ENCODE measurements at places on chromosomes 5 and 9.

GRCh38 chr5:2914981-2915484 lies 163.6 kb upstream of the IRX2 start:
- DNase-seq, result no peak

DNA sequence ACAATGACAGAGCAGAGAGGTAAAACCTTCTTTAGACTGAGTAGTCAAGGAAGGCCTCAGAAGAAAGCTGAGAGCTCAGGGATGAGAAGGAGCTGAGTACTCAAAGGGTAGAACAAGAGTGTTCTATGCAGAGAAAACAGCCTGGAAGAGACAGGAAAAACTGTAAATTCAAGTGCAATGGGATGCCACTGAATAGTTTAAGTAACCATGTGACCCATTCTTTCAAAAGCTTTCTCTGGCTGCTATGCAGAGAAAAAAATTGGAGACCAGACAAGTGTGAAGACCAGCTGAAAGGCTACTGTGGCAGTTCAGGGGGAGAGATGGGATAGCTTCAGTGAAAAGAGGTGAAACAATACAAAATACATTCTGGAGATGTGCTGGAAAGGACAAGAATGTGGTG lies 61.3 kb upstream of the RNF38 start:
- DNase-seq, result no peak

- DNase-seq, result no peak
These were observed 368.4 kb downstream of the TLE1 start for GRCh38 chr9:81320909-81321482.

GRCh38 chr5:171426266-171426665 lies 6.8 kb downstream of the FGF18 start:
- DNase-seq, result no peak

- DNase-seq, result no peak
These were observed 15.8 kb downstream of the MGAT1 start for GRCh38 chr5:180786531-180787398.

DNA sequence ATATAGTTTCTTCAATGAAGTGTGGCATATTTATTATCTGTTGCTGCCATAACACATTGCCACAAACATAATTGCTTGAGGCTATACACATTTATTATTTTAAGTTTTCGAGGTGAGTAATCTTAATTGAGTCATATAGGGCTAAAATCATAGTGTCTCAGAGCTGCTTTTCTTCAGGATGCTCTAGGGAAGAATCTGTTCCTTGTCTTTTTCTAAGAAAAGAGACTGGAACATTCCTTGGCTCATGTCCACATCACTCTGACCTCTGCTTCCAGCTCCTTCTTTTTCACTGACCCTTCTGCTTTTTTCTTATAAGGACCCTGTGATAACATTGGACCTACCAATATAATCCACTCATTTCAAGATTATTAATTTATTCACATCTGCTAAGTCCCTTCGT lies 632.4 kb upstream of the TYRP1 start:
- DNase-seq, result no peak

DNA sequence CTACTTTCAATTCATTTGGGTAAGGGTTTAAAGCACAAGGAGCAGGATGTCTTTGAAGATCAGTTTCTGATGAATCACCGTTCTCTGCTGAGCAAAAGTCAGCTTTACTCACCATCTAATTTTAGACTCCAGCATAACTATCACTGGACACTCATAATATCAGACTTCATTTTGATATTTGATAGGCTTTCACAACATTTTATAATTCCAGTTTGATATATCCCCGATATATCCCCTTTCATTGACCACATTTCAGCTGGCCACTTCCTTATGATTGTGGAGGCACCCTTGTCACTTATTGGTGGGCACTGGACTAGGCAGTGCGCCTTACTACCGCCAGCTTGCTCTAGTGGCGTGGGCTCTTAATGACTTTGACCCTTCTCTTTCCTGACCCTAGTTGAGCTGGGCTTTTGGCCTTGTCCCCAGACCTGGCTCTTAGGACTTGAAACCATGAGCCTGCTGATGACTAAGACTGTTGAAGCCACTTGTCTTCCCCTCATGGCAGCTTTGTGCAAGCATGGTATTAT lies 46.8 kb downstream of the CYSTM1 start:
- no peak for DNase-seq

- no peak for DNase-seq
These were observed 58.6 kb downstream of the PTPN3 start for GRCh38 chr9:109439378-109440116.

GRCh38 chr9:132970324-132971062 lies 8.0 kb upstream of the GFI1B start:
- DNase-seq, result no peak

- no peak for DNase-seq
These were observed 1.5 kb upstream of the NSMF start for GRCh38 chr9:137460363-137461315.

DNA sequence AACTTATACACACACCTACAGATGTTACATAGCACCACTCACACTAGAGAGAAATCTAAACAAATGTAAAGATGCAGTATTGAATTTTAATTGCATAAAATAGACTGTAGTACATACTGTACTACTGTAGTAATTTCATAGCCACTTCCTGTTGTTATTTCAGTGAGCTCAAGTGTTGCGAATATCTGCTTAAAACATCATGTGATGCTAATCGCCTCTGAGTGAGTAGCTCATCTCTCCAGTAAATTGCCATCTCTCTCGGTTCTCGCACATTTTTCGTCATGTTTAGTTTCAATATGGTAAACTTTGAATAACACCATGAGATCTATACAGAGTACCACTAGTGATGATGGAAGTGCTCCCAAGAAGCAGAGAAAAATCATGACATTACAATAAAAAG lies 22.0 kb upstream of the ARHGEF28 start:
- DNase-seq, result no peak

DNA sequence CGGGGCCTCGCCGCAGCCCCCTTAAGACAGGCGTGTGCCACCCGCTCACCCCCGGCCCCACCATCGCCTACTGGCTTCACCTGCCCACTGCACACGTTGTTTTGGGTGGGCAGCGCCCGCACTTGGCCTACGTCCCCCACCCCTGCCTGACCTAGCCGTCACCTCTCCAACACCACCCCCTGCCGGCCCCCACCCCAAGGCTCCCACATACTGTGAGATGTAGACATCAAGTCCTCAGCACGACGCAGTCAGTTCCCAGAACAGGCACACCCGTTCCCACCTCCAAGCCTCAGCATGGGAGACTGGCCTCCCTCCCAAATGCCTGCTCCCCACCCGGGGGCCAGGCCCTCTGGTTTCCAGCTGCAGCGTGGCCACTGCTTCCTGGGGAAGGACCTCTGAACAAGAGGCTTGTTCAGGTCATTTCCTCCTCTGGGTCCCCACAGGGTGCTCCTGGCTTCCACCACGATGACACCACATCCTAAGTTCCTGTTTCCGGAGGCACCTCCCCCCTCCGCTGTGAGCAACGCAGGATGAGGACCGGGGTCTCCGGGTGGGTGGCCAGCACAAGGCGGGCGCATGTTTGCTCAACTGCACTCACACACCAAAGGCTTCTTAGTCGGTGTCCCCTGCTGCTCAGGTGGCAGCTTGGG lies 11.3 kb downstream of the DBN1 start:
- no peak for DNase-seq

GRCh38 chr5:173707392-173707791 lies 90.9 kb upstream of the BOD1 start:
- no peak for DNase-seq

GRCh38 chr9:80359941-80360881 lies 788.4 kb downstream of the TLE4 start:
- DNase-seq, result no peak

- DNase-seq, result no peak
These were observed 133.7 kb upstream of the EPB41L4A start for GRCh38 chr5:112552791-112553190.

GRCh38 chr5:170333161-170333910 lies 35.8 kb upstream of the LCP2 start:
- DNase-seq, result peak; percentile 74

DNA sequence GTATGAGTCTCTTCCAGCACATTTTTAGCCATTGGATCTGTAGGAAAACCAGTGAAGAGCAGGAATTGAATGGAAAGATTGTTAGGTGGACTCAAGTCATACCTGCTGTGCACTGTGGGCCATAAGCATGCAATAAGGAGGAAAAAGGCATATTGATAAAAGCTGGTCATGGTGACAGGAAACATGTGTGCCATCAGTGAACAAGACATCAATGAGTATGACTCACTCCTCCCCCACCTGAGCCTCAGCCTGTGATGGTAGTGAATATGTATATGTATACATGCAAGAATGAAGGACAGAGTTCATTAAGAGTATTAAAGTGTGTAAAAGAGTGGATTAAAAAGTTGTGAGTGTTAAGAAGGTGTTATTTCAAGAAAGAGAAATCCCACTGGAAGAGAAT lies 164.5 kb downstream of the TMEM38B start:
- DNase-seq, result peak; percentile 9

DNA sequence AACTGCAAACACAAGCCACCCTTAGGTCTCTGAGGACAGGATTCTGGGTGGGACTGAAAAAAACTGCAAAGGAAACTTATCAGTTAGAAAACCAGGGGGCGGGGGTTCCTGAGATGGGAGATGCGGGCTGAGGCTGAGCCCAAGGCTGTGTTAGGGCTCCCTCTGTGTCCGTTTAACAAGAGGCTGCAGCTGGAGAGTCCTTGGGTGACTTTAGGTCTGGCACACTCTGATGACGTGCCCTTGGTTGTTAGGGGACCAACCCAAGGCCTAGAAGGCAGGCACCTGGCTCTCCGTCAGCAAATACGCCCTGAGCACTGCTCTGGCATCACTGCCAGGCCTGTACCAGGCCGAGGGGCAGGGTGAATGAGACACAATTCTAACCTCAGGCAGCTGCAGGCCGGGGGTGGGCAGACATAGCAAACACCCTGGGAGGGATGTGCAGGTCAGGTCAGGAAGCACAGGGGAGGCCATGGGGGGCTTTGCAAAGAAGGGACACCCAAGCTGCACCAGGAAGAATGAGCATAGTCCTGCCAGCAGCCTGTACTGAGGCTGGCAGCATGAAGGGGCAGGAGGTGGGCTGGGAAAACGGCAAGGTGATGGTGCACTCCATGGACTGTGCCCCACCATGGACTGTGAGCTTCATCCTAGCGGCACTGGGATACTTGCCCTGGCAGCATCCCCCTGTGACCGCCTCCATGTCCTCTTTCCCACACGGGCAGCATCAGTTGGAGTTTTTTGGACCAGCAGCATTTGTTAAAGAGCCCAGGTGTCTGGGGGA lies 137.9 kb downstream of the GABBR2 start:
- DNase-seq, result no peak

DNA sequence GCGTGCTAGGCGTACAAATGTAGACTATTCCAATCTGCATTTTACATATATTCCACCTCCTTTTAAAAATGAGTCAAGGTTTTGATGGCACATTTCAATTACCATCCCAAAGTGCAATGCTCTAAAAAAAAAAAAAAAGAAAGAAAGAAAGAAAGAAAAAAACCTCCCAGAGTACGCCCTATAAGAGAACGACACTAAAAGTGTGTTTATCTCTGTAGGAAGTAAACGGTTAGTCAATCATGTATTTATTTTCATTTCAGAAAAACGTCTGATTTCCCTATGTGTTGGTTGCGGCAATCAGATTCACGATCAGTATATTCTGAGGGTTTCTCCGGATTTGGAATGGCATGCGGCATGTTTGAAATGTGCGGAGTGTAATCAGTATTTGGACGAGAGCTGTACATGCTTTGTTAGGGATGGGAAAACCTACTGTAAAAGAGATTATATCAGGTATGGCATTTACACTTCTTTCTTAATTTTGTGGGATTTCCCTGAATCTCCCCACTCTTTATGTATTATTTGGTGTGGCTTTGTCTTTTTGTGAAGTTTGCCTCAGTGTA lies 1.1 kb downstream of the ISL1 start:
- no peak for DNase-seq

- no peak for DNase-seq
These were observed 139.1 kb downstream of the ELAVL2 start for GRCh38 chr9:23686896-23687295.

Data from stimulated activated CD4-positive, alpha-beta T cell treated with anti-CD3 and anti-CD28 coated beads, Interleukin-4, amount 100 ng/mL, for 24 hours (primary cell).